SJCRH30 (cell line): ENCODE measurements at places on chromosomes 3 and 15.

GRCh38 chr15:28252831-28253230, 69.1 kb downstream of the HERC2 start:
- DNase-seq = no peak

GRCh38 chr15:96322536-96323318, 7.8 kb upstream of the NR2F2 start:
- no peak for DNase-seq

- peak; percentile 17 for DNase-seq
Observed at GRCh38 chr15:24899795-24900194, 55.0 kb upstream of the SNRPN start.

DNA sequence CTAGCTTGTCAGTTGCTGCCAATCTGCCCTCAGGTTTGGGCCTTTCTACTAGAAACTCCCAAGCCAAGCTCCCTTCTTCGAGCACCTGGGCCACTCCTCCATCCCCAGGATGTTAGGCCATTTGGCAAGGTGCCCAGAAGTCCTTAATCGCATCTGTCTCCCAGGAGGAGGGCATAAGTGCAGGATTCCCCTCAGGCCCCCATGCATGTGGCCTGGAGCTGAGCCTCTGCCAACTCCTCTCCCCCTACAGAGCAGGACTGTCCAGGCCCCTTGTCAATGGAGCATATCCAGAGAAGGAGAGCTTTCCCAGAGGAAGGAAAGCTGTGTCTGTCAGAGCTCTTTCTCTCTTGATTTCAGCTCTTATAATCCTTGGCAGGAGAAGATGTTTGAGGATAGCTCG, 182.6 kb upstream of the ROPN1 start:
- peak; percentile 96 for DNase-seq

DNA sequence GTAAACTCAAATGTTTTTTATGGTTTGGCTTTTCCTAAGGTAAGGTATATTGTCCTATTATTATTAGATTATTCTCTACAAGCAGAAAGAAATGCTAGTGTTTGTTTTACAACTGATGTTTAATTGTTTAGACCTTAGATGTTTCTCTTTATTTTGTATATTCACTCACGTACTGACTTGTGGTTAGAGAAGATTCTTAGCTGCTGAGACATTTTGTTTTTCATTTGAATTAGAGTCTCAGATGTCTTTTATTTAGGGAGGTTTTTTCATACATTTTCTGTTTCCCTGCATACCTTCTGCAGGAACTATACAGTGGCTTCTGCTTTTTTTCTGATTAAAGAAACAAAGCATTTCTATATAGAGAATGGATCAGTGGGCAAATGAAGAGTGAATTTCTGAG, 110.9 kb downstream of the MYRIP start:
- DNase-seq = no peak

GRCh38 chr3:187969581-187969950, 184.4 kb upstream of the LPP start:
- DNase-seq = no peak

GRCh38 chr3:106367496-106367895, 498.7 kb upstream of the CBLB start:
- no peak for DNase-seq

DNA sequence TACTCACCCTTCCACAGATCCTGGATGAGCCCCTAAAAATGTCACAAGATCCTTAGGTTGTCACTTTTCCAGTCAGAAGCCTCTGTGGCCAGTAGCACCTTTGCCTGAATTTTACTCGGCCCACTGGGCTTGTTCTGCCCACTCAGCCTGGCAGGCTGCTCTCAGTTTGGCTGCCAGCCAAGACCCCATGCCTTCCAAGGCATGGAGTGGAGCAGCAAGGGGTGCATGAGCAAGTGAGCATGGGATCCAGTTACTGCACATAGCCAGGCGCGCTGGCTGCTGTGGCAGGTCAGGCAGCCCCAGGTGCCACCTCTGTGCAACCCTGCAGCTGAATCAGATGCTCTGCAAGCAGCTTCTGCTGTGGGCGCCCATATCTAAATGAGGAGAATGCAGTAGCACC, 79.3 kb downstream of the CGGBP1 start:
- DNase-seq = no peak
